ENCODE measurements at places on chromosomes 4 and X.

DNA sequence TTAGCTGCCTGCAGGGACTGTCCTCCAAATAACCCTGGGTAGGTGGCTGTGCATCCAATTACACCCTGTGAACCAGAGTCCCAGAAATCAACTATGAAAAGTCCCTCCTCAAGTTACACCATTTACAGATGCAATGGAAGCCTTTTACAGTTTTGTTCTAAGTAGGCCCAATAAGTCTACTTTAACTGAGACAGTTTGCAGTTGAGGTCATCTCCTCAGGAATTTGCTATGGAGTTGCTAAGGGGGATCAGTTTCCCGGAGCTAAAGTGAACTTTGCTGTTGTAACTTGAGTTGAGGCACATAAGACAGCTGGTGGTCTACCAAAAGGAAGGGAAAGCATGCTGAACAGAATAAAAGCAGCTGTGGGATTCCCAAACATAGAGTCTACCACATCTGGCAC is 121.6 kb upstream of the STK26 start:
- no peak for DNase-seq

GRCh38 chrX:11770320-11770719 is 12.3 kb downstream of the MSL3 start:
- DNase-seq: peak; percentile 38

GRCh38 chr4:146214238-146214637 is at the start of gene REELD1:
Gene REELD1, plus strand, starts transcription at chr4:146214538. Its CDS starts 2,415 bp downstream, at chr4:146216953.
- no peak for DNase-seq

DNA sequence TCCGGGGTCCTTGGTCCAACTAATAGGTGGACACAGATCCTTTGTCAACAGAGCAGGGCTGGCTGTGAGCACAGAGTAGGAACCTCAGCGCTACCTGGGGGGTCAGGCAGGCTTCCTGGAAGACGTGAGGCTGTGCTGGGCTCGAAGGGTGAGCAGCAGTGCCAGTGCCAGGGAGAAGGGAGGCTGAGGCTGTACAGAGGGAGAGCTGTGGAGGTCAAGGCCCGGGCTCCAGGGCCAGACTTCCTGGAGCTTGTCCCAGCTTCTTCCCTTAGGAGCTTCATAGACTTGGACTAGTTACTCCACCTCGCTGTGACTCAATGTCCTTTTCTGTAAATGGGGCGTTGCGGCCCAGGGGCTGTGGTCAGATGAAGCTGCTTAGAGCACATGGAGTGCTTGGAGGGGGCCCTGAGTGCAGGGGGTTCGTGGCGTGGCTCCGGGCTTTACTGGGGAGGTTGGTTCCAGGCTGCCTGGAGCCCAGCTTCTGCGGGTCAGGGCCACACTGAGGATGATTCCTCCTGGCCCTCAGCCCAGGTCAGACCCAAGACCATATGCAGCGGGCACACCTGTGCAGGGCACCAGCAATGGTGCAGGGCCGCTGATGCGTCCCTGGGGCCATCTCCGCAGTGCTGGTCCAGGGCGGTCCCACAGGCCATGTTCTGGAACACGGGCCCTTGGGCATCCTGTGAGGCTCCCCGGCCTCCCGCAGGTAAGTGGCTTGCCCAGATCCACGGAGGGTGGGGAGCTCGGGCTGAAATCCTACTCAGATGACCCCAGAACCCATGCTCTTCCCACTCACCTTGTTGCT is 98.1 kb downstream of the DCTD start:
- no peak for DNase-seq

GRCh38 chr4:140252141-140252741 is 98.3 kb upstream of the MAML3 start:
- DNase-seq: no peak

GRCh38 chrX:86935988-86936387 is 581.6 kb upstream of the KLHL4 start:
- no peak for DNase-seq

DNA sequence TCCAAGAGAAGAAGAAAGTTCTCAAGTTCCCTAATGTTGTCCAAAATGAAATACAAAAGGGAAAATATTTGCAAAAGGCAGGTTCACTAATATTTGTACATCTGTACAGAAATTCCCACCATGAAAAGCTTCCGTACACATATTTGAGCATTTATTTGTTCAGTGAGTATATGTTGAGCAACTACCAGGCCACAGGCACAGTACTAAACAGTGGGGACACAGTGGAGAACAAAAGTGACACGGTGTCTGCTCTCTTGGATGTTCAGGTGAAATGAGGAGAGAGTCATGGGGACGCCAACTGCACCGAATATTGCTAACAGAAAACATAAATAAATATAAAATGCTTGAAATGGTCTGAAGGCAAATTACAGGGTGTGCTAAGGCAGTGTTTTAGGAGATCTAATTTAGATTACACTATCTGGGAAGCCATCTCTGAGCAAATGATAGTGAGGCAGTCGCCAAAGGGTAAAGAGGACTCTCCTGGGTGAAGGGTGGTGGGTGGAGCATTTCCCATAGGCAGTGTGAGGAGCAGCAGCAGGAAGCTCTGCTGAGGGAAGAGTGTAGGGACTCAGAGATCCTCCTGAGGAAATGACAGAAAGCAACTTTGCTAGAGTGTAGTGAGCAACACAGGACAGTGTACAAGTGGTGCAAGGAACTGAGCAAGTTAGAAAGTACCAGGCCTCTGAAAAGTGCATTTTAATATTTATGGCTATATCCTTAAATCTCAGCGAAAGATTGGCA is 375.2 kb downstream of the GALNTL6 start:
- no peak for DNase-seq

- DNase-seq: no peak
These were observed 1.6 kb downstream of the ZAR1 start for GRCh38 chr4:48491514-48492176.

DNA sequence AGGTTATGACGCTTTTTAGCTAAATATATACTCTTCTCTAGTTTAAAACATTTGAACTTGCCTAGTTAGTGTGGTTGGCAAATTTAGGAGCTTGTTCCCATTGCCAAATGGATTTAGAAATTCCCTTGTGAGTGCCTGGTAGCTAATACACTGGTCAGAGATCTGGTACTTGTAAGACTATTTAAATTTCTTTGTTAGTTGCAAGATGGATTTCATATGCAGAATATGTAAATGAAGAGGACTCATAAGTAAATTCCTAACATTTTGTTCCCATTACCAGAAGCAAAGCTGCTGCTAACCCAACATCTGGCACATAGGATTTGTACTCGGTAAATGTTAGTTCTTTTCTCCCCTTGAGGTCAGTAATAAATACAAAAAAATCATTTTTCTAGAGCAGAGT is 56.0 kb upstream of the PGK1 start:
- DNase-seq: no peak

DNA sequence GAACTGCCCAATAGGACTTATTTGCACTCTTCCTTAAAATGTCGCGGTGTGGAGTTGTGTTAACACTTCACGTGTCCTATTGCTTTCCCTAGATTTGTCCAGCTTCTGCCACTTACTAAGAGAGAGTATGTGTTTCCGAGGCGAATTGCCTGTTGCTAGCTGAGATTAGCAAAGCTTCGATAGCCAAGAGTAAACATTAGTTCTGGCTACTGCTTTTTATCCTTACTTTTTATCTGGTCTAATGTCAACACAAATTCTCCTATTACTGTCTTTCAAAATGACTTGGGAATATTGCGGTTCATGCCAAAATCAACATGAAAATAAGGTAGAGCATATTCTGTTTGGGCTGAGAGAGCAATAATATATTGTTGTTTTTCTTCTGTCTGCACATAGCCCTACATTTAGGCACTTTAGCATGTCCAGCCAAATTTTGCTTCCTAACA is 90.4 kb upstream of the VEGFC start:
- DNase-seq: no peak

GRCh38 chrX:4805502-4805901 is 1092.1 kb upstream of the PRKX start:
- DNase-seq: no peak

- no peak for DNase-seq
These were observed 81.9 kb downstream of the HMGB2 start for GRCh38 chr4:173252024-173252935.

- no peak for DNase-seq
These were observed 37.9 kb upstream of the RAP2C start for GRCh38 chrX:132257116-132257515.

DNA sequence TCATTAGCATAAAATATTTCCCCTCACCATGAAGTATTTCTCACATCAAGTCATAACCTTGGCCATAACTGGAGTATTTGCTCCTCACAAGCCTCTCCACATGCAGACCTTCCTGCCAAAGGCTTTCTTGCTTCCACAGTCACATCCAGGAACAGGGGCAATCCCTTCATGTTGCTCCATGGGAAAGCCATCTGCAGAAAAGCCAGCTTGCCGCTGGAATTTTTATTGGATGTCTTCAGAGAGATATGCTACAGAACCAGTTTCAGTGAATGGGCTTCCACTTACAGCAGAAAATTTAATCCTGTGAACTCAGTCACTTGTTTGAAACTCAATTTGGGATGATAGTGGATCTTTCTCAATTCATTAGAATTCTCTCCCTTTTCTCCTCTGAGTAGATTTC is 3.2 kb upstream of the CDKN2AIP start:
- DNase-seq: no peak

- DNase-seq: no peak
These were observed 448.7 kb upstream of the FAT1 start for GRCh38 chr4:187172340-187172761.

DNA sequence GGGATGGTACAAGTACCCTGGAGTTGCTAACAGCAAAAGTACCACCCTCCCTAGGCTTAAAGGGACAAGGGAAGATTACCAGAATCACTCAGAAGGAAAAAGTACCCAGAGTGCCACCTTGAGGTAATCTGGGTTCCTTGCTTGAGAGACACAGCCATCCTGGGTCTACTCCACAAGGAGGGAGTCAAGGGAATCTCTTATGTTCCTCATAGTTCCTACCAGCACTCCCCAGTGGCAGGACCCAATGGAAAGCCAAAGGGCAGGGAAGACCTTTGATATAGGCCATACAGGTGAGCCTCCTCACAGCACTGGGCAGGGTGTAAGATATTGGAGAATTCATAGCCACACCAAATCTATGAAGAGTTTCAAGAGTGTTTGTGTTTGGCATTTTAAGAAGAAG is 5.7 kb downstream of the IL2 start:
- no peak for DNase-seq

DNA sequence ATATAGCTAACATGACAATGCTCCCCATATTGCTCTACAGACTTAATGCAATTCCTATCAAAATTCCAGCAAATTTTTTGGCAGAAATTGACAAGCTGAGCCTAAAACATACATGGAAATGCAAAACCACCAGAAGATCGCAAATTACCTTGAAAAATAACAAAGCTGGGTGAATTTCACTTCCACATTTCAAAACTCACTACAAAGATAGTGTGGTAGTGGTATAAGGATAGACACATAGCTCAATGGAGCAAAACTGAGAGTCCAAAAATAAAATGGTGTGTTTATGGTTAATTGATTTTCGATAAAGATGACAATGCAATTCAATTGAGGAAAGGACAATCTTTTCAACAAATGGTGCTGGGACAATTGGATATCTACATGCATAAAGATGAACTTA is 65.8 kb downstream of the SLC9A7 start:
- DNase-seq: no peak

- DNase-seq: no peak
These were observed 166.4 kb downstream of the NSUN7 start for GRCh38 chr4:40916218-40916555.

- DNase-seq: no peak
These were observed 49.0 kb downstream of the NIPAL1 start for GRCh38 chr4:48065587-48066052.

GRCh38 chrX:100048156-100048555 is 361.9 kb downstream of the PCDH19 start:
- no peak for DNase-seq

DNA sequence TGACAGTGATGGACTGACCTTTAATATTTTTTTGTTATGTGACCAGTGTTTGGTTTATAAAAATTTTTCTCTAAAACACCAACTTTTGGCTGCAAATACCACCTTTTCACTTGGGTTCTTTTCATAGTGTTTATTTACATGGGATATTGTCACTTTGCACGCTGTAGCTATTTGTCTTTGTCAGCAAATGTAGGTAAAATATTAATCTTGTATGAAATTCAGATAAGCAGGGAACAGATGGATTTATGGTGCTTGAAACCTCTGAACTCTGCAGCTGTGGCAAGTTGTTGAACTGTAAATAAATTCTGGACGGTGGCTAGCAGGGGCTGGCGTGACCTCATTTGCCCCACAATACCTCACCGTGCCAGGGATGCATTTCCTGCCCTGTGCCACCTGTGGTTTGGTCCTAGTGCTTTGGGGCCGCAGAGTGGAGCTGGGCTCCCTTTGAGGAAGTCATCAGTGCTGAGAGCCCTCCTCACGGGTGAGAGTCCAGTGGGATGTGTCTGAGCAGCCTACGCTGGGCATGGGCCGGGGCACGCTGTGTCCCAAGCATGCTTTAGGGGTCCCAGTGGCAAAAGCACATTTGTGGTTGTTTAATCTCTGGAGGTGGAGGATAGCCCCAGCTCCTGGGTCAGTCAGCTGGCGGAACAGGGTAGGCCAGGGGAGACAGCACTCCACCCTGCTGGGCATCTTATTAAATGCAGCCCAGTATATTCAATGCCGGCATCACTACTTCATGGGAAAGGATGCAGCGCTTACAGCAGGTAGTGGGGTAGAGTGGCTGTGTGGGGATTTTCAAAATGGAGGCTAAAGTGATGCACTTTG is 108.6 kb downstream of the TBL1X start:
- no peak for DNase-seq

GRCh38 chr4:158169506-158169905 is 3.3 kb downstream of the GASK1B start:
- DNase-seq: no peak

GRCh38 chr4:10965196-10965595 is 280.6 kb upstream of the CLNK start:
- DNase-seq: no peak

DNA sequence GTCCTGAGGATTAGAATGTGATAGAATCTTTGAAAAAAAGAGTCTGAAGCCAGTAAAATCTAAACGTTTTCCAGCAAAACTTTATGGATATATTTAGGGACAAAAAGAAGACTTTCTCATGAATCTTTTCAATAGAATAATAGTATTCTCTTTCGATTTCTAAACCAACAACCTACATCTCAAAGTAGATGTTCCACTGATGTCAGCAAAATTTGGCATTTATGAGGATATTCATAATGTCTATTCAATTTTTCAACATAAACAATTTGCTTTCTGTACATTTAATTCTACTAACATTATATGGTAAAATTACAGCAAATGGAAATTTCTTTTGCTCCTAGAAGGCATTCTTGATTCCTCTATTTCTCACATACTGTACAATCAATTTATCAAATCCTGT is 886.5 kb downstream of the CENPC start:
- no peak for DNase-seq

DNA sequence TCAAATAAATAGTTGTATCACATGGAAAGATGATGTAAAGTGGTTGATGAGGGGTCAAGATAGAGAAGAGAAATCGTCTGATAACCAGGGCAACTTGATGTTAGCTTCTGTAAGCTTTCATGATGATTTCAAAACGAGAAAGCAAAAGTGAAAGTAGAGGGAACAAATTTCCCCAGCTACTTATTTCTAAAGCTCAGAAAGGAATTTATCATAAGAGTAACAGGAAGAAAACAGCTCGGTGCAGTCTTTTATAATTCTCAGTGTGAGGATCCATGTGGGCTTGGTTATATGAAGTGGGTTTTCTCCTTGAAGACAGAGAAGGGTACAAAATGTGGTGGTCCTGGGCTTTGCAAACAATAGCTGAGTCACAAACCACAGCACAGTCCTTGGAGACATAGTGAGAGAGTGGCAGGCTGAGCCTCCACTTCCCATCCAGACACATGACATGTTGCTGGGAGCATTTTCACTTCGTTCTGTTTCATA is 32.1 kb upstream of the GLRA2 start:
- DNase-seq: no peak

- DNase-seq: no peak
These were observed 17.4 kb upstream of the USP46 start for GRCh38 chr4:52676536-52676935.

GRCh38 chrX:71534773-71535544 is 2.1 kb downstream of the OGT start:
- no peak for DNase-seq

Data from AML-193 (cell line).